Stimulated activated effector memory CD8-positive, alpha-beta T cell treated with anti-CD3 and anti-CD28 coated beads, Interleukin-12 subunit alpha, Interleukin-12 subunit beta, amount 100 ng/mL, for 72 hours (primary cell): ENCODE measurements at places on chromosomes 1 and 21.

DNA sequence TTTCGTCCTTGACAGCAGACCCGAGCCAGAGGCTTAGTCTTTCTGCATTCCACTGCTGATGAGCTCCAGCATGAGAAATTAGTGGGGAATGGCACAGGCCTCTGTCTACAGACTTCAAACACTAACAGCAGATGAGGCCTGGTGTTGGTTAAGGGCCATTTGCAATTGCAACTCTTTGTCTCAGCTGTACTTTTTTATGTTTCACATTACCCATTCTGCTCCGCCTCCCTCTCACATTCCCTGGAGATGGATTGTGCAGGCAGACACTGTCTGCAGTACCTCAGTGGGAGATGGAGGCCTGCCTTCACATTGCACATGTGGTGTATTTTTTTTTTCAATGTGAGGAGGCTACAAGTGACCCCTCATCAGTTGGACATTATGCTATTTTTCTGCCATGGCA, 370.2 kb downstream of the DUSP10 start:
- DNase-seq = no peak

DNA sequence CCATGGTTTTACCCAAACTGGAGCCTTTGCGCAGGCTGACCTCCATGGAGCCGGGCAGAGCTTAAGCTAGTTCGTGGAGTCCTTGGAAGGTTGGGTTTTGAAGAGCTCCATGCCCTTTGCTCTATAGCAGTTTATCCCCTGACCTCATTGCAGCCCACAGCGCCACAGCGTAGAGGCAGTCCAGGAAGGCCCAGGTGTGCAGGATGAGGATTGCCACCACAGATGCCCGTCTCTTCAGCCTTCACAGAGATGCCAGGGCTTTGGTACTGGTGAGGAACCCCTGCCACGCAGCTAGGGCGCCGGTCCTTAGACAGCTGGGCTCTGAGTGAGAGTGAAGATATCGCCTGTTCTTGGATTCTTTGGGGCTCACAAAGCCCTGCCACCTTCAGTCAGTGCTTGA, 138.6 kb downstream of the PEX14 start:
- DNase-seq = no peak

- no peak for DNase-seq
Observed at GRCh38 chr1:8217809-8218208, 100.1 kb upstream of the SLC45A1 start.

DNA sequence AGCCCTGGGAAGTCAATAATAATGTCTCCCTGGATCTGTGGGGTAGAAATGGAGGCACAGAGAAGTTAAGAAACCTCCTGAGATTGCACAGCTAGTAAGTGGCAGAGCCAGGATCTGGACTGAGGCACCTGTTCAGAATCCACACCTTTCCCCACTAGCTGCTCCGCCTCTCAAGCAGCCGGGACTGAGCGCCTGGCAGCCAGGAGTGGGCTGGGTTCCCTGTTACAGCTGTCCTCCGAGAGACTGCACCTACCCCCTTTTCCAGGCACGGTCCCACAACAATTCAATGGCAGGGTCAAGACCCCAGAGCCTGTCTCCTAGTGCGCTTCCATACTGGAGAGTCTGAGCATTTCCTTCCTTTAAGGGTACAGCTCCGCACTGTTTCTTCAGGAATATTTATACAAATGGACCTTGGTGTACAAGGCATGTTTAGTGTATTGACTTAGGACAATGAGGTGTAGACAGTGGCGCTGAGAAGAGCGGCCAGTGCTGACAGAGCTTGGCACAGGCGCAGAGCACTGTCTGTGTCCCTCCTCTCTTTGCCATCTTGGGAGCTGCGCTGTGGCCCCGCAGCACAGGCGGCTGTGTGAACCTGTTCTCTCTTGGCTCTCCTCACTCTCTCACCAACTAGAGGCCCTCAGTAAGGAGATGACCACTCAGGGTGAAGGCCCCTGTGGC, 24.4 kb downstream of the GRHL3 start:
- DNase-seq = no peak

GRCh38 chr21:36835383-36835795, 131.1 kb downstream of the HLCS start:
- no peak for DNase-seq
